ENCODE measurements at places on chromosomes 7 and 10.
A peak's percentile ranks its signal among the peaks of the same experiment; 100 is the strongest.

DNA sequence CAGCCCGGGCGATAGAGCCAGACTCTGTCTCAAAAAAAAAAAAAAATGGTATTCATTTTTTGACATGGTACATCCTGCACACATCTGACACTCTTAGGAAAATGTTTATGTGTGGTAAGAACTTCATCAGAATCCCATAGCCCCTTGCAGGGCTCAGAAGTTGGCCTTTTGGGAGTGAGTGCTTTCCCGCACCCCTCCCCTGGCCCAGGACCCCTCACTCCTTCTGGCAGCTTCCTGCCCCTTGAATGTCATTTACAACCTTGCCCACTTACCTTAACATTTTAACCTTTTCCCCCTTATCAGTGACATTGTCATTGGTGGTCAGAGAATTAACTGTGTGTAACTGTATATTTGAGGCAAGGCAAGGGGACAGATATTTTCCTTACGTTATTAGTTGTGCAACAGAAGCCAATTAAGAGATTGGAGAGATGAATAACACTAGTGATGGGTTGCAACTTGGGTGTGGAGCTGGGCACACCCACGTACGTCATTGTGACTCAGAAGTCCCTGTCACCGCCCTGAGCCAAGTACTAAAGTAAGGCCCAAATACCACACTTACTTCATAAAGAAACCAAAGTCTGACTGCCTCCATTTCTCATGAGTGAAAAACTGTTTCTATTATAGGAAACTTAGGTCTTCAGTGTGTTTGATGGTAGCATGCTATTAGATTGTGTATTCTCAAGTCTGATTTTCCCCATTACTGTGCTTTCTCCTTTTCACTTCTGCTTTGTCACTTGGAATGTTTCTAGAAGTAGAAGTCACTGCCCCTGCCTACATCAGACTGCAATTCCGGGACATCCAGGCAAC lies 31.6 kb downstream of the OGDH start:
- DNase-seq: peak; percentile 61

GRCh38 chr7:83096065-83096580 lies 66.6 kb downstream of the PCLO start:
- no peak for DNase-seq

DNA sequence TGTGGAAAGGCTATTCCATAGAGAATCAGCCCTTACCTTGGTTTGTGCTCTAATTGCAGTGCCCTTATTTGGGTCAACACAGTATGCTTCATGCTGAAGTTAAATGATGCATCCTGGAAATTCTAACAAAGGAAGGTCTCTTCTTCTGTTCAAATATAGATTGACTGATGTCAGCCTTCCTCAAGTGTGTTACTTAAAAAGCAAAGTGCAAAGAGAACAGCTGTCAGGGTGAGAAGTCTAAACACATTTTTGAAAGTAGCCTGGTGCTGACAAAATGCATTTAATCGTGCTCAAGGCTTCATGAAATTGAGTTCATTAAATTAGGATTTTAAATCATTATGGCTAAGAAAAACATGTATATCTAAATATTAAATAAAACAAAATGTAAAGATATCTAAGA lies 19.5 kb downstream of the AGR2 start:
- DNase-seq: no peak

DNA sequence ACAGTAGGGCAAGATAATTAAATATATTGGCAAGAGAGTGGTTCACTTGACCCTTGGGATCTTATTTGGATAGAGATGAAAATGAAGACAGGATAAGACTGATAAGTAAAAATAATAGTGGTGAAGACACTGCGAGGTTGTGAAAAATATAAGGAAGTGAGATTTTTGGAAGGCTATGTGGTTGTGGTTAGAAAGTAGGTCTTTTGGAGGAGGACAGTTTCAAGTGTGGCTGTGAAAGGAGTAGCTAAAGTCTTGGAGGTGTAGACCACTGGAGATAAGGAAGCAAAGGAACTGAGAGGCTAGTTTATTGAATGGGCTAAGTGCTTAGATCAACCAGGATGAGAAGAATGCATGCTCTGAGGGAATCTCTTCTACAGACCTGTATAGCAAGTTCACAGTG lies 11.2 kb downstream of the MIOS start:
- no peak for DNase-seq

DNA sequence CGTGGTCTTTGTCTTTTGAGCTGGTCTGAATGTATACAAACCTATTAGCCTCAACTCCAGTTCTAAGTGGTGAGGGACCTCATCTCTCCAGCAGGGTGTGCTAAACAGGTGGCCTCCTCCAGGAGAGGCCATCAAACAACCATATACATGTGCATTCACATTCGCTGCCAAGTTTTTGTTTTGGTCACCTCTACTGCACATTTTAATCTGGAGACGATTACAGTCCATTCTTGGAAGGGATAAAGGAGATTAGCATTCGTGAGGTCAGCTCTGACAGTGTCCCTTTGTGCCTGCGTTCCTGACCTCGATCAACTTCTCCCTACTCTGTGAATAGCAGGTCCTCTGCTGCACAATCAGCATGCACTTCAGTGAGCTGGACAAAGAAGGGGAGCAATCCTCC lies 60.8 kb downstream of the RHOBTB1 start:
- peak; percentile 62 for DNase-seq

- DNase-seq: no peak
Observed at GRCh38 chr10:30897547-30897946, 134.1 kb downstream of the ZNF438 start.

GRCh38 chr10:42578019-42578418 lies 60.4 kb downstream of the ZNF33B start:
- DNase-seq: no peak

DNA sequence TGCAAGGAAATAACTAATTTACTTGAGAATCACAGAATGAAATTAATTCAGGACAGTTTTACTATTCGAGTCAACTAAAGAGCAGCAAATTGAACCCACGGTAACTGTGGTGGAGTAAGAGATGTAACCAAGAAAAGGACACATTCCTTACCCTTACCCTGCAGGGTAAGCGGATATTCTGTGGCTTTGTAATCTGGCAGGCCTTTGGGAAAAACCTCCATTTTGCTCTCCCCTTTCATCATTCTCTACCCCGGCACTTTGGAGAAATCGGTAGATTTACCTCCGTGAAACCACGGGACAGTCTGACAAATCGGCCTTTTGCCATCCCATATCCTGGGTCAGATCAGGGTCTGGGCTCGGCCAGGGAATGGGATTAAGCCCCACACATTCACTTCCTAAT lies 18.4 kb downstream of the RCC1L start:
- no peak for DNase-seq

DNA sequence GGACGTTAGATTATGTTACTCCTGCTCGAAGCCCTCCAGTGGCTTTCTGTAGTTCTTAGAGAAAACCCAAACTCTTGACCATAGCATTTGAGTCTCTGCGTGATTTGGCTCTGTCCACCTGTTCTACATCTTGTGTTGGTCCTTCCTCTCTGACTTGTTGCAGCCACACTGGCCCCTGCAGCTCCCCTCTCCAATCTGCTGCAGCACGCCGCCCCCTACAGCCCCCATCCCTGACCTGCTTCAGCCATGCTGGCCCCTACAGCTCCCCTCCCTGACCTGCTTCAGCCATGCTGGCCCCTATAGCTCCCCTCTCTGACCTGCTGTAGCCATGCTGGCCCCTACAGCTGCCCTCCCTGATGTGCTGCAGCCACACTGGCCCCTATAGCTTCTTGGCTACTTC lies 29.2 kb downstream of the TRRAP start:
- no peak for DNase-seq

GRCh38 chr10:44938956-44939355 lies 20.6 kb upstream of the RASSF4 start:
- DNase-seq: no peak

GRCh38 chr7:41003977-41004376 lies 698.9 kb downstream of the INHBA start:
- no peak for DNase-seq

All from hematopoietic multipotent progenitor cell (in vitro differentiated cells).